ENCODE measurements at places on chromosomes 3 and 15. TPM values are rescaled to one million over a fixed set of nuclear protein-coding genes. Genes with fewer than 3 reads are reported as not detected.

DNA sequence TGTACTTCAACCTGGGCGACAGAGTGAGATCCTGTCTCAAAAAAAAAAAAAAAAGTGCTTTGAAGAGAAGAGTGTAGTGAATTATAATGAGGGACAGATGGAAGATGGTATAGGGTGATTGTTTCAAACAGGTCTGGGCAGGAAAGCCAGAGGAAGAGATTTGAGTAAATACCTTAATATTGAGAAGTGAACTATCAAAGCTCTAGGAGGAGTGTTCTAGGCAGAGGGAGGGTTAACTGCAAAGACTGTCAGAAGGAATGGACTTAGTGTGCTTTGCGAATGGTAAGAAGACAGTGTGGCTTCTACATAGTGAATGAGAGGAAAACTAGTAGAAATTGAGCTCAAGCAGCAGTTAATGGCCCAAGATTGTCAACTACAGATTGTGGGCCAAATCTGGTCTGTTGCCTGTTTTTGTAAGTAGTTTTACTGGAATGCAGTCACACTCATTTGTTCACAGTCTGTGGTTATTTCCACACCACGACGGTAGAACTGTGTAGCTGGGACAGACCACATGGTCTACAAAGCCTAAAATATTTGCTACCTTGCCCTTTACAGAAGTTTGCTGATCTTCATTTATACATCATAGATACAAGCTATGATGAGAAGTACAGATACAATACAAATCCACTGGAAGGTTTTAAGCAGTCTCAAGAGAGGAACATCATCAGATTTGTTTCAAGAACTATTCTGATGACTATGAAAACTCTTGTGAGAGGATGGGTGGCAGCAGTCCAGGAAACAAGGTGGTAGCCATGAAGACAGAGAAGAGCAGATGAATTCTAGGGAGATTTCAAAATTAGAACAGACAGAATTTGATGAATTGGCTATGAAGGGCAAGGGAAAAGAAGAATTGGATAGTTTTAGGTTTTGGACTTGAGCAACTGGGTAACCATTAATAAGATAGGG is 16.5 kb upstream of the USP50 start:
- no peak for DNase-seq
- H3K4me3 ChIP-seq, result no peak overlapping the region
- H3K4me1 ChIP-seq, result no peaks in the 10 kb centered on the region
- no peak overlapping the region for H3K27ac ChIP-seq
- no peaks in the 10 kb centered on the region for H3K27me3 ChIP-seq

GRCh38 chr3:44968447-44968858 is 7.5 kb downstream of the ZDHHC3 start:
- H3K4me1 ChIP-seq, result no peaks in the 10 kb centered on the region
- no peak for DNase-seq
- H3K36me3 ChIP-seq, result no peaks in the 10 kb centered on the region
- H3K4me3 ChIP-seq, result no peak overlapping the region

Gene KLHL40
- total RNA-seq, result not detected

- H3K36me3 ChIP-seq, result no peaks in the 10 kb centered on the region
- H3K4me3 ChIP-seq, result peak within 1 kb of the TSS; percentile 49
- no peak for DNase-seq
- H3K4me1 ChIP-seq, result no peaks in the 10 kb centered on the region
- no peaks in the 10 kb centered on the region for H3K27me3 ChIP-seq
These were observed at the start of gene TM6SF1 for GRCh38 chr15:83106994-83107840. Gene TM6SF1, plus strand, starts transcription at chr15:83107645. Its CDS starts 36 bp downstream, at chr15:83107681.

- no peaks in the 10 kb centered on the region for H3K4me1 ChIP-seq
- 0 out of 2 replicates have a peak, but pooled peaks cover 3% of the 10 kb centered on the region for H3K36me3 ChIP-seq
- no peak overlapping the region for H3K4me3 ChIP-seq
- H3K27ac ChIP-seq, result no peak overlapping the region
- H3K27me3 ChIP-seq, result no peaks in the 10 kb centered on the region
These were observed 96.9 kb upstream of the UBP1 start for GRCh38 chr3:33537133-33537532.

Gene ROPN1
- not detected for total RNA-seq

DNA sequence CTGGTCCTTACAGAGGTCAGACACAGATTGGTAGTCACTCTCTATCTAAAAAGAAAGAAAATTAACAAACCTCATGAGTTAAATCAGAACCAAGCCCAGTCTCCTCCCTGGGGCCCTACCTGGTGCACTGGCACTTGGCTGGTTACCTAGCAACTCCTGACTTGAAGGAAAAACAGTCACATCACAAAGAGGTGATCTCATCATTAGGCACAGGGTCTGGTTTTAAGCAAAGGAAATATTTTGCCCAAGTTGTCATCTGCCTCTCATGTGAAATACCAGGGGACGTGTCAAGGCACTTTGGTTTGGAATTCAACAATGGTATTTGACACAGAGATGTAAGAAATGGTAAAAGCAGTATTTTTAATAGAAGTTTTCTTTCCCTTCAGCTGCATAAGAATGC is 47.7 kb upstream of the FMN1 start:
- H3K27ac ChIP-seq, result peak overlapping the region; percentile 31
- H3K27me3 ChIP-seq, result no peaks in the 10 kb centered on the region
- no peak for DNase-seq
- H3K36me3 ChIP-seq, result no peaks in the 10 kb centered on the region
- H3K4me1 ChIP-seq, result peaks cover 2% of the 10 kb centered on the region

Gene CFAP20DC
- total RNA-seq, result 2.8 TPM

GRCh38 chr15:31497838-31498237 is 171.2 kb downstream of the KLF13 start:
- H3K36me3 ChIP-seq, result no peaks in the 10 kb centered on the region
- H3K4me1 ChIP-seq, result no peaks in the 10 kb centered on the region
- DNase-seq, result no peak
- no peak overlapping the region for H3K27ac ChIP-seq

GRCh38 chr3:131708241-131708640 is 205.5 kb upstream of the MRPL3 start:
- no peaks in the 10 kb centered on the region for H3K36me3 ChIP-seq
- H3K4me1 ChIP-seq, result peaks cover 2% of the 10 kb centered on the region
- no peak overlapping the region for H3K27ac ChIP-seq
- no peaks in the 10 kb centered on the region for H3K27me3 ChIP-seq
- no peak for DNase-seq
- no peak overlapping the region for H3K4me3 ChIP-seq

- H3K36me3 ChIP-seq, result no peaks in the 10 kb centered on the region
- H3K27ac ChIP-seq, result no peak overlapping the region
- no peaks in the 10 kb centered on the region for H3K27me3 ChIP-seq
- H3K4me3 ChIP-seq, result no peak overlapping the region
These were observed 2.8 kb downstream of the EFHB start for GRCh38 chr3:19931180-19931692.

DNA sequence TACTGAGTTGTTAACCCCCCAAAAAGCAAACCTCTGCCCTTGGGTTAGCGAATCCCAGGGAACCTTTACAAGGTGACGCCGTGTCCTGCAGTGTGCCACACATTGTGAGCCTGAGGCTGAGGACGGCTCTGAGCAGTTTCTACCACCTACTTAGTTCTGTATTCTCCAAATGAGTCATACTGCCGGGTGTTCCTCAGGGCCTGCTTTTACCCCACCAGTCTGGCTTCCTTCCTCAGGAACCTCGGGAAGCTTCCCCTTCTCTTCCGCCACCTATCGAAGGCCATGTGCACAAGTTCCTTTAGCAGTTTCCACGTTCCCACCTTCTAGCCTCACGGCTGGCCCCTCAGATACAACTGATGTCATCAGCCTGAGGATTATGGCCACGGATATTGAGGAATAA is 384.0 kb upstream of the TPM1 start:
- H3K4me1 ChIP-seq, result no peaks in the 10 kb centered on the region
- H3K4me3 ChIP-seq, result no peak overlapping the region
- DNase-seq, result no peak
- no peaks in the 10 kb centered on the region for H3K36me3 ChIP-seq
- H3K27me3 ChIP-seq, result no peaks in the 10 kb centered on the region

DNA sequence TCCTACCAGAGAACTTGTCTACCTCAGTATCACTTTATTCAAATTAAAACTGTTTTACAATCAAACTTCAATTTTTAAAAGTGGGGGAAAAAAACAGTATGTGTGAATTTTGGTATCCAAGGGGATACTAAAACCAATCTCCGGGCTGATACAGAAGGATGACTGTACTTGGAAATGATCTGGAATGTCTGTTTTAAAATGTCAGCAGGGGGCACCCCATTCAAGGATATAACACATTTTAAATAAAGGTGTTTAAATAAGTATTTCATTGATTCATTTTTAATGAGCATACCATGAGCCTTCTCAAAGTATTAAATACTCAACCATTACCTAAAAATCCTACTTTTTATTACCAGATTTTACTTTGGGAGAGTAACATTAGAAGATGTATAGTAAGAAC is 67.9 kb downstream of the ULK4 start:
- peaks cover 5% of the 10 kb centered on the region for H3K36me3 ChIP-seq
- H3K27ac ChIP-seq, result no peak overlapping the region
- H3K27me3 ChIP-seq, result no peaks in the 10 kb centered on the region

GRCh38 chr15:98903377-98904018 is 104.1 kb downstream of the PGPEP1L start:
- H3K27me3 ChIP-seq, result no peaks in the 10 kb centered on the region
- no peak for DNase-seq
- peaks cover 2% of the 10 kb centered on the region for H3K36me3 ChIP-seq
- H3K27ac ChIP-seq, result no peak overlapping the region
- no peak overlapping the region for H3K4me3 ChIP-seq

DNA sequence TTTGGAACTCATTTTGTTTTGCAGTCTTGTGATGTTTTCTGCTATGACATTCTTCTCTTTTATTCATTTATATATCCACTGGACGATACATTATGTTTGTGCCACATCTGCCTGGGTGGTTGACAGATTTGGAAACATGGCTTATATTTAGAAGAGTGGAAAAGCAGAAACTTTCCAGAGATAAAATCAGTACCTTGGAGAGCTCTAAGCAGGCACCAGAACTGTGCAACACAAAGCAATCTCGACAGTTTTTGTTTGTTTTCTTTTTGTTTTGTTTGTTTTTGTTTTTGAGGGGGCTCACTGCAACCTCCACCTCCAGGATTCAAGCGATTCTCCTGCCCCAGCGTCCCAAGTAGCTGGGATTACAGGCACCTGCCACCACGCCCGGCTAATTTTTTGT is 45.5 kb downstream of the SYN2 start:
- H3K27ac ChIP-seq, result no peak overlapping the region
- no peak for DNase-seq
- H3K36me3 ChIP-seq, result no peaks in the 10 kb centered on the region
- no peak overlapping the region for H3K4me3 ChIP-seq

- no peak overlapping the region for H3K4me3 ChIP-seq
- H3K36me3 ChIP-seq, result no peaks in the 10 kb centered on the region
- no peaks in the 10 kb centered on the region for H3K4me1 ChIP-seq
- no peak overlapping the region for H3K27ac ChIP-seq
- no peaks in the 10 kb centered on the region for H3K27me3 ChIP-seq
These were observed 153.6 kb downstream of the TNIK start for GRCh38 chr3:171306631-171307030.

DNA sequence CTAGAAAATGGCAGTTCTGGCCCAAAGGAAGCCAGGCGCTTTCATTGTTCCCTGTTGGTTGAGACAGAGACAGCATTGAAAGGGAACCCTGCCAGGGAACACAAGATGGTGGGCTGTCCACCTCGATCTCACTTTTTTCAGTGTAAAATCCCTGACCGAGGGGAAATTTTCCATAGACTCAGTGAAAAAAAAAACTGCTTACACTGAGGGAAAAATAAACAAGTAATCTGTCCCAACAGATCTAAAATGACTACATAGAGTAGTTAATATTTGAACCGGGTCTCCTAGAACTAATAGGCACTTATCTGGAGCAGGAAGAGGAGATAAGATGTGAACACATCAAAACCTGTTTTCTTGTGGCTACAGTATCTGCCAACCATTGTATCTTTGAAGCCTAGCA is 763.4 kb upstream of the GOLIM4 start:
- H3K4me1 ChIP-seq, result no peaks in the 10 kb centered on the region
- no peaks in the 10 kb centered on the region for H3K27me3 ChIP-seq
- no peak overlapping the region for H3K4me3 ChIP-seq

DNA sequence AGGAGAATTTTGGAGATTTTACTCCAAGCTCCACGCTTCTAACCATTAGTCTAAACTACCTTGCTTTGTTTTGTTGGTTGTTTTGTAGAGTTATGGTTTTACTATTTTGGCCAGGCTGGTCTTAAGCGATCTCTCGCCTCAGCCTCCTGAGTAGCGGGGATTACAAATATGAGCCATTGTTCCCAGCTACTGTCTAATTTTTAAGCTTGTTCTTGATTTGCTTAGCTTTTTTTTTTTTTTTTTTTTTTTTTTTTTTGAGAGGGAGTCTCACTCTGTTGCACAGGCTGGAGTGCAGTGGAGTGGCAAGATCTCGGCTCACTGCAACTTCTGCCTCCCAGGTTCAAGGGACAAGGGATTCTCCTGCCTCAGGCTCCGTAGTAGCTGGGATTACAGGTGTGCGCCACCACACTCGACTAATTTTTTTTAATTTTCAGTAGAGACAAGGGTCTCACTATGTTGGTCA is 28.5 kb downstream of the EFCAB12 start:
- no peaks in the 10 kb centered on the region for H3K27me3 ChIP-seq
- no peaks in the 10 kb centered on the region for H3K4me1 ChIP-seq
- 0 out of 2 replicates have a peak overlapping the region, but pooled peaks have one; percentile 72 for H3K27ac ChIP-seq
- peaks cover 8% of the 10 kb centered on the region for H3K36me3 ChIP-seq

Gene GP9
- total RNA-seq, result not detected

- H3K4me1 ChIP-seq, result peaks cover 6% of the 10 kb centered on the region
- H3K4me3 ChIP-seq, result no peak overlapping the region
- no peaks in the 10 kb centered on the region for H3K36me3 ChIP-seq
- H3K27ac ChIP-seq, result no peak overlapping the region
These were observed 15.9 kb upstream of the COPG1 start for GRCh38 chr3:129233538-129233937.

DNA sequence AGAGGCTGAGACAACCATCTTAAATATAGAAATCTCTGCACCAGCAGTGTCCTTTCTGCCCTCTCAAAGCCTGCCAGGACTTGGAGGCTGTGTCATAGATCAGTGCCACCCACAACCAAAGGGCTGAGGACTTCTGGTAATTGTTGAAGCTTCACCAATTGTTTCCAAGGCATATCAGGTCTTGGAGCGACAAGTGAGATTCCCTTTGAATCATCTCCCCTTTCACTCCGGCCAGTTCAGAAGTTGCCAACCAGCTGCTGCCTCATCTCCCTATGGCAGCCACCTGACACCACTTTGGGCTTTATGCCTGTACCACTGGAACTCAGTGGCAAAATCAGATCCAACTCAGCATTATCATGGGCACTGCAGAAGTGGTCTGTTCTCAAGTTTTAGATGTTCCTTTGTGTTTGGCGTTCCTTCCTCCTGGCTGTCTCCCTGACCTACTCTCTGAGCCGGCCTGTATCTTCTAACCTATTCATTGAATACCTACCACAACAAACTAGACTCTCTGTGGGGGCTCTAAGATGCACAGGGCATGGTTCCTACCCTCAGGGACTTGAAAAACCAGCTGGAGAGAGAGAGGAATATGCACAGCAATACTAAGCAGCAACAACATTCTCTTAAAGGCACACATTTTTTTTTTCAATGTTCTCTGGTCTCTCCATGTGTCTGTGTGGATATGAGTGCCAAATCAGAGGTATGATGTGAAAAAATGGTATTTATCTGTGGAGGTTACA is 90.8 kb upstream of the PFN2 start:
- H3K36me3 ChIP-seq, result no peaks in the 10 kb centered on the region
- H3K27ac ChIP-seq, result no peak overlapping the region
- no peak overlapping the region for H3K4me3 ChIP-seq
- no peak for DNase-seq
- H3K27me3 ChIP-seq, result no peaks in the 10 kb centered on the region
- no peaks in the 10 kb centered on the region for H3K4me1 ChIP-seq

Gene CTNNB1
- 356 TPM for total RNA-seq
